ENCODE measurements at places on chromosomes 6 and 20. TPM values are rescaled to one million over a fixed set of nuclear protein-coding genes. Genes with fewer than 3 reads are reported as not detected.

INSM1 gene
- 15.9 TPM for total RNA-seq

MLN gene
- total RNA-seq = not detected

NOTCH4 gene
- 5.0 TPM for total RNA-seq

HSP90AB1 gene
- 440 TPM for total RNA-seq

GABRR2 gene
- 0.16 TPM for total RNA-seq

Measured in occipital lobe (tissue), 3 donors.